ENCODE measurements at places on chromosomes 5 and 9. TPM values are rescaled to one million over a fixed set of nuclear protein-coding genes. Genes with fewer than 3 reads are reported as not detected.

DNA sequence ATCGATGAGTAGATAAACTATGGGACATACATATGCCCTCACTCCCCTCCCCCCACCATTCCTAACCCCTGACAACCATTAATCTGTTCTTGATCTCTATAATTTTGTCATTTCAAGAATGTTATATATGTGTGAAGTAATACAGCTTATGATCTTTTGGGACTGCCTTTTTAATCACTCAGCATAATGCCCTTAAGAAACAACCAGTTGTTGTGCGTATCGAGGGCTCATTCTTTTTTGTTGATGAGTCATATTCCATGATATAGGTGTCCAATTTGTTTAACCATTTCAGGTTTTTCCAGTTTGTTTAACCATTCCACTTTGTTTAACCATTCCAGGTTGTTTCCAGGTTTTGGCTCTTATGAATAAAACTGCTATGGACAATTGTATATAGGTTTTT is 75.6 kb downstream of the ARHGEF28 start:
- no peak for DNase-seq

DNA sequence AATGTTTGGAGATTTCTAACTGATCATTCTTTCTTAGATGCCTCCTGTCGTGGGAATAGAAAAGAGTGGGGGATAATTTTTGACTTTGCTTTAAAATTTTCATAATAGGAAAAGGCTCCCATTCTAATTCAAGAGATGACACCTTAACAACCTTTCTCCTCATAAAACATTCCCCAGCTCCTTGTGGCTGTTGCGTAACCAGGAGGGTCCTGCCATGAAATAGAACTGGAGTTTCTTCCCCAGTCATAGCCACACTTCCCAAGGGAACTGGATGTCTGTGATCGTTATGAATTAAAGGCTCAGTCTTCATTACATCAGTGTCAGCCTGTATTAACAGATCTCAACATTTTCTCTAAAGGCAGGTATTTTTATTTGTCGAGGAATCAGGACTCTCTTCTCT is 119.9 kb upstream of the DAP start:
- no peak for DNase-seq

DNA sequence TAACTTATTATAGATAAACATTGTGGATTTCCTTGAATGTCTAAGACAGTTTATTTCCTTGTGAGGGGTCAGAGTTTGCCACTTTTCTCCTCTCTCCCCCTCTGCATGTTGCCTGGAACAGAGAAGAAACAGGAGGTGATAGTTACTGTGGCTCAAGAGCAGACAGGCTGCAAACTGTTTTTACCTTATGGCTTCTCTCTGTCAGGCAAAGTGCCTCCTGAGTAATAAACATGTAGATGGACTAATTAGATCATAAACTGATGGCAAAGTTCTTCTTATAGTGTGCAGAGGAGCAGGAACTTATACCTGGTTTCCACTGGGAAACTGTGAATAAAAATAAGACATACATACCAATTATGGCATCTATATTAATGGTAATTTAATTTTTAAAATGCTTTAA is 133.1 kb upstream of the CDH12 start:
- DNase-seq: no peak

The PCDHB10 gene
- total RNA-seq: not detected

DNA sequence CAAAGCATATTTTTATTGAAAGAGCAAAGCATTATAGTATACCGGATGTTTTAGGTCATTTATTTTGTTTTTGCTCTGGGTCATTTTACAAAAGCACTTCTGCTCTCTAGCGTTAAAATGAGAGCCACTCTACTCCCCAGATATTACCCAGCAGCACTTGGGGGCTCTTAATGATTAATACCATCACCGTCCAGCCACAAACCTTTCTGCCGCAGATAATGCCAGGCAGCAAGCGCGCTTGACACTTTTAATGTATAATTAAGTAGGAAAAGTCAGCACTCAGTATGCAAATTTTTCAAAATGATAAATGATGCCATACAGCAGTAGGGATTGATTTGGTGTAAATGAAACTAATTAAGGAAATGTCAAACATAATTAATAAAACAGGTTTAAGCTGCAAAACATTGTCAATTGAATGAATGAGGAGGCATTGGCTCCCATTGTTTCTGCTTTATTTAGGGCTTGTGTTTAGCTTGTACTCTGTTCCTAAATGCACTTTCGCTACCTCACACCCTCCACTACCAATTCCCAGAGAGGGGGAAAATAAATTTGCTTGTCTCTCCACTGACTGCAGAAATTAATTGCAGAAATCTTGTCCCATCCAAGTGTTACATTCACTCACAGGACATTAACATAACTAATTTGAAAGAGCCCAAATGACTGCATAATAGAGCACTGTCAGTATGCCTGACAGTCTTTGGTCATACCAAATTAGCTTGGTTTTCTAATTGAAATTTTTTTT is 358.8 kb upstream of the ARRDC3 start:
- no peak for DNase-seq

DNA sequence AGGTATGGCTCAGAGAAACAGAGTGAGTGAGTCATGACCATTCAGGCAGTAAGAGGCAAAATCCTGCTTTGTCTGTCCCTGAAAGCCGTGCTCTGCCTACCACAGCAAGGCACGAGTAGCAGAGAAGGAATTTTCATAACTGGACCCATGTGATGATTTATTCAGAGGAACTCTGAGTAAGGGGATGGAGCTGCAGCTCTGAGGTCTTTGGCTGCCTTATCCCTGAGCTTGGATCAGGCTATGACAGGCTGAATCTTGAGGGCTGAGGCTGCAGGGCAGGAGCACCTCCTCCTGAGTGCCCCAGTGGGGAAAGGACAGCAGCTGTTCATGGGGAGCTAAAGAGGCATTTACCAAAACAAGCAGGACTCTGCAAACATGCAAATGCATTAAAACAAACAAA is 183.4 kb downstream of the PAPPA start:
- DNase-seq: no peak

GRCh38 chr9:121608168-121608853 is 43.1 kb upstream of the DAB2IP start:
- DNase-seq: no peak
